ENCODE measurements at places on chromosomes 3 and 15. TPM values are rescaled to one million over a fixed set of nuclear protein-coding genes. Genes with fewer than 3 reads are reported as not detected.
A peak's percentile ranks its signal among the peaks of the same experiment; 100 is the strongest.

GRCh38 chr15:83477172-83477807 lies 30.1 kb downstream of the SH3GL3 start:
- DNase-seq = no peak

GRCh38 chr3:15899388-15899787 lies 101.6 kb upstream of the ANKRD28 start:
- DNase-seq = no peak

Gene IFT122
- total RNA-seq = 31.5 TPM

- no peak for DNase-seq
Measured at GRCh38 chr15:89799918-89800498, 14.6 kb downstream of the ANPEP start.

- DNase-seq = peak; percentile 58
Measured at GRCh38 chr3:9750556-9751411, 1.0 kb downstream of the OGG1 start.

DNA sequence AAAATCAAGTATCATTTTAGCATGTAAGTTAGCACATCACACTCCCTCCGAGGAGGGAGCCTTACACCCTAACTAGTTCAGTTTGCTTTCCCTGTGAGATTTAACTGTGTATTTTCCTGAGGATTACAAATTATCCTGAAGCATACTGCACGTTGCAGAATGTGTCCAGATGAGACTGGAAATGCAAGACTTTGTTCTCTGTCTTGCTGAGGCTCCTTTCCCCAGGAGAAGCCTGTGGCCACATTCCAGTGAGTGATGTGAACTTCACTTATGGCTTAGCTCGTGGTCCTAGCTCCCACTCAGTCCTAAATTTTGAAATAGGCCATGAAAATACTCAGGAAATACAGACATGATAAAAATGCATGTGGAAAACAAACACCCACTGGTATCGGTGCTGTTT lies 23.7 kb downstream of the PDZRN3 start:
- DNase-seq = no peak

DNA sequence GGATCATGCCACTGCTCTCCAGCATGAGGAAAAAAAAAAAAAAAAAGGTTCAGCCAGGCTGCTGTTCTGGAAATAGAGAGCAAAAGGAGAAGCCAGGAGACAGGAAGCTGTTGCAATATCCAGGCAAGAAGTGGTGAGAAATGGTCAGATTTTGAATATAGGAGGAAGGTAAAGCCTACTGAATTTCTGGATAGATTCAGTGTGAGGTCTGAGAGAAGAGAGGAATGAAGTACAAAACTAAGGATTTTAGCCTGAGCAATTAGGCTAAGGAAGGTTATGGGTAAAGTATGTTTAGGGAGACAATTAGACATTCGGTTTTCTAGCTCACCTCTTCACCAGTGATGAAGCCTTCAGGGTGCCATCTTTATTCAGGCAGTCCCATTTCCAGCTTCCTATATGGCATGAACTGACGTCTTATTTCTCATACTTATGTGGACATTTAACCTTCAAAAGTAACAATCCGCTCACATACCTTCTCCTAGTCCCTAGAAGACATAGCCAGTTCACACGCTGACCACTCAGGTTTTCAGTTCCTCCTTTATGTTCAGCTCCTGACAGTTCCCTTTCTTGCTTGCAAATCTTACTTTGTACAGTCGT lies 57.2 kb downstream of the KIF9 start:
- no peak for DNase-seq

DNA sequence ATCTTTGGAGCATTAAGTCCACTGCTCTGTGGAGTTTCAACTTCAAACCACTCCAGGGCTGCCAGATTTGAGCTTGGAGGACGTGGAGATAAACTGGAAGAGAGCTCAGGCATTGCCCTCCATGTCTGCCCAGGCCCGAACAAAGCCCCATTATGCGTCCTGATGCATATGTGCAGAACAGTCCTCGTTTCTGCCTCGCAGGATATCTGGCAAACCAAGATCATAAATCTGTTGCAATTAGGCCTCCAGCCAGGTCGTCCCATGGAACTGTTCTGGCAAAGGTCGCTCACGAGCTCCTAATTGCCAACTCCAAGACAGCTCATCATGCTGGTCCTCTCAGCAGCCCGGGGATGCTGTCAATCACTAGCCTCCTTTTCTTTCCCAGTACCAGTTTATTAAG lies 91.2 kb downstream of the SEMA5B start:
- DNase-seq = no peak

GRCh38 chr3:75180945-75181298 lies 483.2 kb upstream of the FRG2C start:
- no peak for DNase-seq

Gene PLAAT1
- not detected for total RNA-seq

GRCh38 chr15:69307939-69308338 lies 9.2 kb downstream of the PAQR5 start:
- no peak for DNase-seq

DNA sequence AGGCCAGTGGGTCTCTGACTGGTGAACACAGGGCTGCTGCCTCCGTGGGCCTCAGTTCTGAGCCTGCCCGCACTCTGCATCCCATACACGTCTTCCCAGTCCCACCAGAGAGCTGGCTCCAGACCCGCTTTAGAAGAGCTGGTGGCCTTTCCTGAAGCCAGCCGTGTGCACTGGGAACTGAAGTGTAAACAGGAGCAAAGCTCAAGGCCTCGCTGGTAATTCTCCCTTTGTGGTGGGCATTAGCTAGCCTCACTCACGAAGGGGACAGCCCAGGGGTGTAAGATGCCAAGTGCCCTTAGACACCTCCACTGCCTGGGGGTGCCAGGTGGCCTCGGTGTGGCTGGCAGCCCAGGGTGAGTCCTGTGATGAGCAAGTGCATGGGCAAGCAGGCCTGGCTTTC lies 12.9 kb upstream of the LINGO1 start:
- no peak for DNase-seq

Gene DNAH12
- total RNA-seq = 0.05 TPM

Gene GOLGA6L7
- not detected for total RNA-seq

DNA sequence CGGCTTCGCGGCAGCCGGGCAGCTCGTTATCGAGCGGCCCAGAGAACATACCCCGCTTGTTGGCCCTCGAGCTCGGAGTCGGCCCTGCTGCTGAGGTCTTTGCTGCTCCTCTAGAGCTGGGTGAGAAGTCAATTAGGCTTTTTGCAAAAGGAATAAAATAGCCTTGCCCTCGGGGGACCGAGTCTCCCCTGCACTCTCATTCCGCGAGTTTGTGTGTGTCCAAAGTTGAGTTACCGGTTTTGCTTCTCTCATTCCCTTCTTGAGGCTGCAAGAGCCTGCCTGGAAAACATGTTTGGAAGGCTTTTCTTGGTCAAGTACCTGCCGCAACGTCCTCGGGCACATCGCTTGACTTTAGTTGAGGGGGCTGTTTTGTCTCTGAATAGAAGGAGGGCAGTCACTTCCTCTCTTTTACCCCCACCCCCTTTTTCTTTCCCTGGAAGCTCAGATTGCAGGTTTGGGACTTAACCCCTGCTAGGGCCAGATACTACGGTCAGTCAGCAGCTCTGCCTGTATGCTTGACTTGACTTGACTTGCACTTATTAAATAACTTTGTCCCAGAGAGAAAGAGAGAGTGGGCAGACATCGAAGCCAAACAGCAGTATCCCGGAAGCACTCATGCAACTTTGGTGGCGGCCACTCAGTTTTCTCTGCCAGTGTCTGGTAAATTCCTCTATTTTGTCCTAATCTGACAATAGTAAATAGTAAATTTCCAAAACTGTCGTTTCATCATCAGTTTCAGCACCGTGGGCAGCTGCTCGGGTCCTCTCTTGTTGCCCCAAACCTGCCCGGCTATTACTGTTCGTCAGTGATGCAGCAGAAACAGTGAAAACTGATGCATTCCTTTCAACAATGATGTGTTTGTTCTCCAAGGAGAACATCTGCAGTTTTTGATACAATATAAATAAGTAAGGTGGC lies 609 bp downstream of the RNF13 start:
- peak; percentile 53 for DNase-seq

Gene HYAL1
- 15.2 TPM for total RNA-seq

DNA sequence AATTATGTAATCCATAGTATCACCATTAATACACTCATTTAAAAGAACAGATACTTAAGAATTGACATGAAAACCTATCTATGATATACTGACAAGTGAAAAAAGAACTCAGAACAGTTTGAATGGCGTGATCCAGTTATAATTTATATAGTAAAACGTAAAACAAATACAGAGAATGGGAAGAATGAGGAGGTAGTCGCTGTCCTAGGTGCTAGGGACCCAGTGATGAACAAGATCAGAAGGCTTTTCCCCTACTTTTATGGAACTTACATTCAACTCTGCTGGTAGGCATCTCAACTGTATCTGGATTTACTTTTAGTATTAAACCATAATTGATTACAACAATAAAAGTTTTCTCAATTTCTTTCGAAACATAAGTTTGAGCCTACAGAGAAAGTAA lies 31.8 kb downstream of the GSK3B start:
- no peak for DNase-seq

DNA sequence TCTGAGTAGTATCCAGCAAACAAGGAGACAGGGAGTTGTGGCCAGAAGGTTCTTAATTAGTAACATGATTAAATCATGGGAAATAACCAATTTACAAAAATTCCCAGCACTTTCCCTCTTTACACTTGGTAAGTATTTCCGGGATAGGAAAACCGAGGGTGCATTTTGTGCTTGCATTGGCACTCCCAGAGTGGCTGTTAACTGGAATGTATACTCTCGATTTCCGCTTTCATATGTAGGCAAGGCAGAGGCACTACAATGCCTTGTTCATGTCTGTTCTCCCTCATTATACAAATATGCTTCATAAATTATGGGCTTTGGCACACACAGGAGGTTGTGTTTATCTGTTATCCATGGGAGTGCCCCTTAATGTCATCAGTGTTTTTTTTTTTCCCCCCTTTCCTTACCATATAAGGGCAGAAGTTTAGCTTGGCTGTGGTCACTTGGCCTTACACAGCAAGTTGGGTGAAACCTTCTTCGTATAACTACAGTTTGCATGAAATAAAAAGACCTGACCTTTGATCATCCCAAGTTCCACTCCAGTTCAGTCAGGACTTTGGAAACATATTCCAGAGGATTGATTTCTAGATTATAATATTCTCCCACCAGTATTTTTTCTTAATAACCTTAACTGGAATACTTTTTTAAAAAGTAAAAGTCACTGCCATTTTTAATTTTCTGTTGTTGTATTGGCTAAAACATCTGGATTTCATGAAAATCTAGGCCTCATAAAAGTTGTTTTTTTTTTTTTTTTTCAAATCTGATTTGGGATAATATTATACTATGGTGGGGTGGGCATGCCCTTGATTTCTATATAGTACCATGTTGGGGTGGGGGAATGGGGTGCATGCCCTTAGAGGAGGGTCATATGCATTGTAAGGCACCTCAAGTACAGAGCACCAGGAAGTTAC lies 8.9 kb downstream of the TPM1 start:
- peak; percentile 74 for DNase-seq

Gene KCNH8
- 0.77 TPM for total RNA-seq

DNA sequence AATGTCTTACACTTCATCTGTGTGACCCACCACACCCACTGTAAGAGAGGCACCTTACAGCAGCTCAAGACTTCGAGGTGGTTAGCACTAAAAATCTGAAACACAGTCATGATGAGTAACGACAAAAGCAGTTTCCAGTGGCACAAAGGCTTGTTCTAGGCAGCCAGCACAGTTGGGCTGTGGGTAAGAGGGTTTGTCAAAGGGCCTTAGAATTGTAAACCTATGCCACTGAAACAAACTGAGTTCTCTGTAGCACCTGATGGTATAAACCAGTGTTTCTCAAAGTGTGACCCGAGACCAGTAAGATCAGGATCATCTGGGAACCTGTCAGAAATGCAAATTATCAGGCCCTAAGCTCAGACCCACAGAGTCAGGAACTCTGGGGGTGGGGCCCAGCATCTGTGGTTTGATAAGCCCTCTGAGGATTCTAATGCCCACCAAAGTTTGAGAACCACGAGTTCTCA lies 36.5 kb downstream of the DAPK2 start:
- DNase-seq = no peak

Data from colonic mucosa (tissue), 4 donors.